ENCODE measurements at places on chromosomes 1 and 21. TPM values are rescaled to one million over a fixed set of nuclear protein-coding genes. Genes with fewer than 3 reads are reported as not detected.

GRCh38 chr1:156584813-156585212, 5.3 kb downstream of the TTC24 start:
- peak; percentile 28 for DNase-seq

DNA sequence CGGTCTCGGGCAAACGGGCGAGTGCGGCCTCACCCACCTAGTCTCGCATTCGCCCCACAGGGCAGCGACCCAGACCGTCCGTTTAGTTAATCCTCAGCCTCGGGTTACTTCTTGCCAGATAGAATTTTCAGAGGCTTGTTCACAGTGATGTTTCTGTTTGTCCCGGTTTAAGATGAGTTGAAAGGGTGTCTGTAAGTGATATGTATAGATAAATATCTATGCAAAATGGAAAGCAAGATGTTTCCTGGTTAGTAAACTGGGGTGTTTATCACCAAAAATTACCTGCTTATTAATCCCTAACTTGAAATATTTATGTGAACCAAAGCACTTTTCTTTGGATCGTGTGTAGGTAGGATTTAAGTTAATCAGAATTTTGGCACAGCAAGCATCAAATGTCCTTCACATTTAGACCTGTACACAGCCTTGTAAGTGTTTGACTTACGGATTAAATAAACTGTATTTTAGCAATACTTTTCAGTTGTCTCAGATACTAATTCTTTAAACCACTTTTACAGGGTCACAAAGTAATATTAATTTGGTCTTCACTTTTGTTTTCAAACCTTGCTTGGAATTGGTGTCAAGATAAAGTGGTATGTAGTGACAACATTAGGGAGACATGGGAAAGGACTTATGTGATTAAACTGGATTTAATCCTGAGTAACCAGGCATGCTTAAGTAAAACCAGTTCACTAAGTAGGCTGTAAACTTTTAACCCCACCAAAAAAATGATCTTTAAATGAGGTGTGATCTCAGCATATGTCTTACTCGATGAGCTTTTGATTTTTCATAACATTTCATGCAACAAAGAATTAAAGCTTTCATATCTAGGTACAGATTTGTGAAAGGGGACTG, 914 bp downstream of the ZNF326 start:
- DNase-seq, result peak; percentile 30

SPATA46 gene
- not detected for polyA plus RNA-seq

LCE1A gene
- polyA plus RNA-seq, result not detected

SPATA17 gene
- 0.31 TPM for polyA plus RNA-seq

Data from HepG2 (cell line).